Right ventricle myocardium superior (tissue), 1 donor: ENCODE measurements at places on chromosomes 3 and 15. TPM values are rescaled to one million over a fixed set of nuclear protein-coding genes. Genes with fewer than 3 reads are reported as not detected.

The TICRR gene
- 0.05 TPM for total RNA-seq

The SOX14 gene
- total RNA-seq, result not detected

The TTC14 gene
- 12.3 TPM for total RNA-seq

The DLL4 gene
- 10.7 TPM for total RNA-seq

The PPM1L gene
- 62.3 TPM for total RNA-seq

The MCCC1 gene
- total RNA-seq, result 57.8 TPM

The SERPINI2 gene
- total RNA-seq, result 0.40 TPM

The ISLR2 gene
- 2.7 TPM for total RNA-seq

The CHL1 gene
- 24.2 TPM for total RNA-seq

GRCh38 chr3:13235897-13236296 lies 162.7 kb upstream of the IQSEC1 start:
- peak; percentile 24 for DNase-seq

GRCh38 chr3:31476209-31476608 lies 56.5 kb upstream of the STT3B start:
- no peak for DNase-seq

DNA sequence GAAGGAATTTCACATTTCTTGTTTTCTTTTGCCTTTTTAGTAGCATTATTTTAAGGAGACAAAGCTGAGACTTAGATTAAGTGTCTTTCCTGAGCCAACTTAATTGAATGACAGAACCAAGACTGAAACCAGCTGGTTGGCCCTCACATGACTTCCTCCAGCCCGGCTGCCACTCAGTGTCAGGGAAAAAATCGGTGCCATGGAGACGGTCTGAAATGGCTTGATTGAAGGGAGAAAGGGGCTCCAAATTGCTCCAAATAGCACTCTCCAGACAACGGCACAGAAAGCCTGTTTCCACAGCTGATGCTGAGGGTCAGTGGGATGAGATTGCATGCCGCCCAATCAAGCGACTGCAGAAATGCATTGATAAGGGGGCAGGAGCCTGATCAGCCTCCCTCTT lies 475.2 kb upstream of the IL12A start:
- DNase-seq, result no peak

DNA sequence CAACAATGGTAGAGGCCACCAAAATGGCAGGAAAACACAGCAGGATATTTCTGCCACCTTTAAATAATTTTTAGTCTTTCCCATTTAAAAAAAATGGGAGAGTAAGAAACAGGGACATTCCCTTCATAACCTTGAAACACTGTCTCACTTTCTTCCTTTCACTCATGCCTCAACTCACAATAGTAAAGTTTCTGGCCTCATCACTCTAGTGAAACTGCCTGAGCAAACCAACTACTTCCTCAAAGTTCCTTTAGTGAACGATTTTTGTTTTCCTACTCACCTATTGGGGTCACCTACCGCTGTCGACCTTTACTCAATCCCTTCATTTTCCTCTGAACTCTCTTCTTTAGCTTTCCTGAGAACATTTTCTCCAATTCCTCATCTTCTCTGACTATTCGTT lies 33.0 kb downstream of the SHC4 start:
- no peak for DNase-seq

DNA sequence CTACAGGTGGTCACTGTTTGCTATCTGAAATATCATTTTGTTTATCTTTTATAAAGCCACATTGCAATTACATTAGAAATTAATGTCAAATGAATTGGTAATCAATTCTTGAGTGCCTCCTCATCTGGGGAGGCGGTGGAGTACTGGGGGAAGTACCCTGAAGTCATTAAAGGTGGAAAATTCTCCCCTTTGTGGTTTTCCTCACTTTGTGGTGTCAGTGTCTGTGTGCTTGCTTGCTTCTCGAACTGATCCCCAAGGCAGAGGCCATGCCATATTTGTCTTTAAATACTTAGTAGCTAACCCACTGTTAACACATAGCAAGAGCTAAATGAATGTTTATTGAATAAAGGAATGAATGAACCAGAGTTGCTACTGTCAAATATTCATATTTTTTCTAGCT lies 40.5 kb upstream of the CCK start:
- DNase-seq, result no peak

DNA sequence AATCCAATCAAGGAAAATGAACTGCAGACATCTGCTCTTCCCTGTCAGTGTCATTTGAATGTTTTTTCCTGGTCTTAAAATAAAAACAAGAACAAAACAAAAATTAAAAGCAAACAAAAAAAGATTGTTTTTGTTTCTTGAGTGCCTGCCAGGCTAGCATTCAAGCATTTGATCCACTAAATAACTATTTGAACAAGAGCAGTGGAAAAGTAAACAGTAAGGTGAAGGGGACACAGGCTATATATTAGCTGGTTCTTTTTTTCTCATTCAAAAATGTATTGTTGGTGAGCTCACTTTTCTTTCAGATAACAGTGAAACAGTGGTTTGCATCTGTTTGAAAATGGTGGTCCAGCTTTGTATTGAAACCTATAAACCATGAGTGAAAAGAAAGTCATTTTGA lies 586.9 kb upstream of the SGO1 start:
- no peak for DNase-seq
